ENCODE measurements at places on chromosomes 6 and 20.
A peak's percentile ranks its signal among the peaks of the same experiment; 100 is the strongest.

DNA sequence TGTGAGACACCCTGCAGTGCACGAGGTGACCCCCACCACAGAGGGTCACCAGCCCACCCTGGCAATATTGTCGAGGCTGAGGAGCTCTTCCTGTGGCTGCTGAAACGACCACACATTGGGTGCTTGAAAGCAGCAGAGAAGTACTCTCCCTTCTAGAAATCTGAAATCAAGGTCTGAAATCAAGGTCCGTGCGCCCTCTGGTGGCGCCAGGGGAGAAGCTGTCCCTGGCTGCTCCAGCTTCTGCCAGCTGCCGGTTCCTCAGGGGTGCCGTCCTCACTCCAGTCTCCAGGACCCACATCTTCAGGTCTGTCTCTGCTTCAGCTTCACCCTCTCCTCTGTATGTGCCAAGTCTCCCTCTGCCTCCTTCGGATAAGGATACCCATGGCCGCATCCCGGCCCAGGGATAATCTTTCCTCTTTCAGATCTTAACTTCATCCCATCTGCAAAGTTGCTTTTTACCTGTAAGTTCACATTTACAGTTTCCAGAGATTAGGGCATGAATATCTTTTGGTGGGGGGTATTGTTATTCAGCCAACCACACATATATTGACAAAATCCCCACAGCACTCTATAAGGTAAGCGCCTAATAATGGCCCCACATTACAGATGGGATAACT, 108.3 kb upstream of the PHACTR3 start:
- peak; percentile 51 for DNase-seq

GRCh38 chr6:165889636-165890403, 226.8 kb upstream of the PDE10A start:
- no peak for DNase-seq

GRCh38 chr6:82775981-82776380, 289.7 kb downstream of the UBE3D start:
- DNase-seq, result no peak

- no peak for DNase-seq
Measured at GRCh38 chr20:45366192-45366591, 3.2 kb downstream of the SYS1 start.

GRCh38 chr20:6583134-6583738, 184.2 kb upstream of the BMP2 start:
- DNase-seq, result no peak

GRCh38 chr6:145368075-145368474, 367.2 kb downstream of the EPM2A start:
- DNase-seq, result no peak

- no peak for DNase-seq
Measured at GRCh38 chr6:42688281-42688680, 34.1 kb downstream of the PRPH2 start.

DNA sequence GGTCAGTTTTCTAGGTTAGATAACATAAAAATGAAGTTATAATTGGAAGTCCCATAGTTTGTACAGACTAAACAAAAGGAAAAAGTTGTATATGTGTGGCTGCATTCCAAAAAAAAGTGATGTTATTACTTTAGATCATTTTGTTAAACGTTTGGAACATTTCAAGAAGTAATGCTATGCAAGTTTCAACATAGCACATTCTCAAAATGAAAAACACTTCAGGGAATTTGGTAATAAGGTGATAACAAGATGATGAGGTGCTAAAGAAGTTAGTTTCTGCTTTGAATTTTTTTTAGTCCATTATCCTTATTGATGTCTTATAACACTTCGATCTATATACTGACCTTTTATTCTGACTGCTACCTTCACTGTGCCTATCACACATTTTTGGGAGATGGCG, 250.7 kb downstream of the PHF3 start:
- DNase-seq, result no peak

- peak; percentile 45 for DNase-seq
Measured at GRCh38 chr6:35601331-35602132, 87.2 kb downstream of the FKBP5 start.

DNA sequence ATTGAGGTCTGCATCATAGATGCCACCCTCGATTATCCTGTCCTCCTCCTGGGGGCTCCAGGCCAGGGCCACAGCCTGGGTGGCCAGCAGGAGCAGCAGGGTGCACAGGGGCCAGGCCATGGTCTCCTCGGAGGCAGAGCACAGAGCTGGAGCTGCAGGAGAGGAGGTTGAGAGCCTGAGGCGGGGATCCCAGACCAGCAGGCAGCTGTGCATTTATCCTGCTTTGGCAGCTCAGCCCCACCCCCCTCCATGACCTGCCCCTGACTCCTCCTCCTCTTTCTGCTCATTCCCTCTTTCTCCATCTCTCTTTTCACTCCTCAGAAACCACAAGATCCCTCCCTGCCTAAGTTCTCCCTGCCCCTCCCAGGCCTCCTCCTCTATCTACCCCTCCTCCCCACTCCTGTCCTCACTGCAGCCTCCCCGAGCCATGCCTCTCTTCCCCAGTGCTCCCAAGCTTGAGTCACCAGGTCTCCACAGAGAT, at the start of gene CST2:
Gene CST2, minus strand, starts transcription at position 189 of the 481 bp plus-strand sequence. Its CDS starts 69 bp downstream, at position 120.
- DNase-seq, result no peak

DNA sequence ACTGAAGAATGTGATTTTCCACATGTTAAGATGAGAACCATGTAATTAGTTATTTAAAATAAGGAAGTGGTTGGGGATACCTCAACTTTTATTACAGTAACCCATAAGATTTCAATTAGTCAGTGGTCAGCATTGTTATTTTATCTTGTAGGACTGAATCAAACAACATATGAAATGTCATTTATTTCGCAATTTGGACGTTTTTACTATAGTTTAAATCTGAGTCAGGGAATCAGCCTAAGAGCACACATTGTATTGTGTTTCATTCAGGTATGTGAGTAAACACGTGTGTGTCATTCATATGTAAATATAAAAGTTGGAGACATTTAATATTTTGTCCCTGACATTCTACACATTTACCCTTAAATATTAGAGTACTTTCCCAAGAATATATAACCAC, 1418.7 kb downstream of the GRIK2 start:
- no peak for DNase-seq

DNA sequence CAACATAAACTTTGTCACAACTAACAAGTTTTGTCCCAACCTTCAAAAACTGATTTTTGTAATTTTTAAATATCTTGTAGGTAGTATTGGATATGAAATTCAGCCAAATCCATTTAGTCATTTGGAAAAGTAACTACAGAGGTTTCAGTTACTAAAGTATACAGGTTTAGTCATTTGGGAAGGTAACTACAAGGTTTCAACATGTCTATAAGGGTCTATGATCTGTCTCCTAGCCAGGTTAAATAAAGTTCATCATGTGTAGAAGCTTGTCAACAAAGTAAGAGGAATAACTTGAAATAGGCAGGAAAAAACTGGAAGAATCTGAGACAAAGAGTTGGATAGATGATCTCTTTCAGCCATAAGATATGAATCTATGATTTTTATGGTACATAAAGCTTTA, 229.8 kb downstream of the COL12A1 start:
- no peak for DNase-seq

GRCh38 chr6:163356324-163356723, 58.2 kb upstream of the QKI start:
- DNase-seq, result no peak

- DNase-seq, result peak; percentile 27
Measured at GRCh38 chr6:11538052-11538818, 686 bp downstream of the TMEM170B start.

GRCh38 chr6:85298553-85298952, 151.3 kb upstream of the NT5E start:
- no peak for DNase-seq

- no peak for DNase-seq
Measured at GRCh38 chr6:99186417-99186816, 163.1 kb downstream of the FAXC start.
